ENCODE measurements at places on chromosomes 4 and X.

GRCh38 chrX:74346088-74346487, 42.1 kb downstream of the ZCCHC13 start:
- no peak for DNase-seq

GRCh38 chrX:576904-577560, 53.6 kb upstream of the SHOX start:
- DNase-seq, result no peak

DNA sequence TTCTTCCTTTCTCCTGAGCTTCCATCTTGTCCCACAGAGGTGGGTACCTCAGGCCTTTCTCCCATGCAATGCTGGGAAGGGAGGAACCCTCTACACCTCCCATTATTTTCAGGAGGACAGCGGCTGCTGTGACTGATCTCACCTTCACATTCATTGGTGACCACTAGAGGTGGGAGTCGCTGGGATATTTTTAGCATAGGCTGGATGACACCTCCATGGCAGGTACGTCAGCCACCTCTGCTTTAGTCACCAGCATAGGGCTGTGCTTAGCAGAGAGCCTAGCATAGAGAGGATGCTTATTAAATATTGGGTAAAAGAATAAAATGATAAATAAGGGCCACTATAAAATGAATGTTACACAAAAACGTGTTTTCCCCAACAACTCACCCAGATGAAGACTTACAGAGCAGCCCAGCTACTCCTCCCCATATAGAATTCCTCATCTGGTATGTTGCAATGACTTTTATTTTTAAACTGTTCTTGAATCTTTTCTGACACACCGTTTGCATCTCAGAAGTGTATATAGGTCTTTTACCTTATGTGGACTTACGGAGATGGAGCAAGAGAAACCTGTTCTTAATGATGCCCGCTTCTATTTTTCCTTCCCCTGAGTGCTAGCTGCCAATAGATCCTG, 60.9 kb upstream of the SORBS2 start:
- no peak for DNase-seq

GRCh38 chrX:102599951-102600579, 750 bp downstream of the ARMCX5 start:
- DNase-seq, result no peak

- DNase-seq, result no peak
Measured at GRCh38 chr4:145540235-145540634, 58.6 kb downstream of the SMAD1 start.

- no peak for DNase-seq
Measured at GRCh38 chr4:87419578-87420249, 2.7 kb upstream of the NUDT9 start.

GRCh38 chr4:147732518-147733235, 789 bp downstream of the ARHGAP10 start:
- DNase-seq, result no peak

Measured in activated T-helper 2 cell treated with anti-CD3 and anti-CD28 coated beads, Interferon-gamma antibody, Interleukin-2, Interleukin-4, amounts not matched to agents 10 μg/mL and 5 μg/mL and 100 μg/mL, durations not matched to agents 14 hours and 24 hours and 36 hours (primary cell).